Testis (tissue), 5 donors: ENCODE measurements at places on chromosomes 4 and X. TPM values are rescaled to one million over a fixed set of nuclear protein-coding genes. Genes with fewer than 3 reads are reported as not detected.

GRCh38 chr4:7442574-7443162 lies 7.9 kb upstream of the PSAPL1 start:
- DNase-seq: no peak

Gene GLRA2
- total RNA-seq: not detected

GRCh38 chr4:16227462-16227868 lies 1.2 kb upstream of the TAPT1 start:
- DNase-seq: peak; percentile 71

DNA sequence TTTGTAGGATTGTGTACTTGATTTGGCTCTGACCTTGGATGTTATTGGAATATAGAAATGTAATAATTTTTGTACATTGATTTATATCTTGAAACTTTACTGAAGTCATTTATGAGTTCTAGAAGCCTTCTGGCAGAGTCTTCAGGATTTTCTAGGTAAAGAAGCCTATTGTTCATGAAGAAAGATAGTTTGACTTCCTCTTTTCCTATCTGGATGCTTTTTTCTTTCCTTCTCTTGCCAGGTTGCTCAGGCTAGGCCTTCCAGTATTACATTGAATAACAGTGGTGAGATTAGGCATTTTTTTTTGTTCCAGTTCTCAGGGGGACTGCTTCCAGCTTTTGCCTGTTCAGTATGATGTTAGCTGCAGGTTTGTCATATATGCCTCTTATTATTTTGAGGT lies 191.1 kb downstream of the NAA11 start:
- DNase-seq: no peak

DNA sequence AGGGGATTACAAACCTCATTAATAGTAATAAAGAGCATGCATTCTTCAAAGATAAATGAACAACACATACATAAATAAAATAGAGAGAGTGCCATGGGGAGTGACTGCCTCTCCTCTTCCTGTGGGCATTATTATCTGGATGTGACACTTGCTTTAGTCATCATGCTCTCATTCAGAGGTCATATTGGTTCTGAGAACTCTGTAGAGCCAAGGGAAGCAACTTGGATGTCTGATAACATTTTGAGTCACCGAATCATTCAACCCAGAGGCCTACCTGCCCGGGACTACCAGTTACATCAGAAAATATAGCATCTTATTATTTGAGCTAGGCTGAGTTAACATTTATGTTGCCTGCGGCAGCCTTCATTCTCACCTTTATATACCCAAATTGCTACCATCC lies 489.5 kb downstream of the STIM2 start:
- no peak for DNase-seq

Gene IBSP
- not detected for total RNA-seq
